Midbrain (tissue), 1 donor: ENCODE measurements at places on chromosomes 5 and 9.

- no peak for DNase-seq
Observed at GRCh38 chr5:154493274-154493673, 15.2 kb upstream of the HAND1 start.

DNA sequence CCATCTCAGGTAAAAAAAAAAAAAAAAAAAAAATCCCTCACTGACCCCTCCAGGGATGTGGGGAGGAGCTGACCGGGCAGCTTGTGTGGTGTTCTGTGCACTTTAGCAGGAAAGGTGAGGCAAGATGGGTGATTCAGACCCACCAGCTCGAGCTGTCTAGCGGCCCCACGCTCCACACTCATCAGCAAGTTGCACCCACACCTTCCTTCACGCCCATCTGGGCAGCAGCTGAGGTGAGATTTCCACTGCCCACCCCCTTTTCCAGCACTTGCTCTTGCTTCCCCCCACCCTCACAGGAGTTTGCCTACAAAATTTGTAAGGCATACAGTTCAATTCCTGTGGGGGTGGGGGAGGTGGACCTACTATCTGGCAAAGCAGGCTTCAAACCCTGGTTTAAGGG lies 58.7 kb upstream of the ZNF354B start:
- DNase-seq, result no peak

- no peak for DNase-seq
Observed at GRCh38 chr5:126837906-126838539, 61.1 kb downstream of the LMNB1 start.

- DNase-seq, result no peak
Observed at GRCh38 chr9:105390871-105391270, 57.0 kb upstream of the FSD1L start.
